Amygdala (tissue), 56 donors: ENCODE measurements at places on chromosomes 11 and 22.

- no peak for DNase-seq
These were observed 127.4 kb downstream of the TTC17 start for GRCh38 chr11:43486141-43486540.

DNA sequence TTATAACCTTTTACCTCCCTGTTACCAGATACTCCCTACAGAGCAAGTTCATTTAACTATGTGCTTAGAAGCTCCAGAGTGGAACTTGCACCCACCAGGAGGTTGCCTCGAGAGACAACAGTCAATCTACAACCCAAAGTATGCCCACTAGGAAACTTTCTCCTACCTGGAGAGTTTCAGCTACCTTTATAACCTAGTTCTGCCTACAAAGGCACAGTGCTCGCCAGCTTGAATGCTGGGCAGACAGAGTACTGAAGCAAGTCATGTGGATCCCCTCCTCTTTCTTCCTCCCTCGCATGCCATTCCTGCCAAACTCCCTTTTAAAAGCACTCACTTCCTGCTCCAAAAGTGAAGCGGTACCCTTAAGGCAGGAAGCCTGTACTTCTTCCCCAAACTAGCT is 258.9 kb downstream of the SWAP70 start:
- no peak for DNase-seq

- no peak for DNase-seq
These were observed 181.2 kb downstream of the WNT11 start for GRCh38 chr11:76025068-76025467.

- no peak for DNase-seq
These were observed 92.1 kb downstream of the PKNOX2 start for GRCh38 chr11:125256541-125257189.

DNA sequence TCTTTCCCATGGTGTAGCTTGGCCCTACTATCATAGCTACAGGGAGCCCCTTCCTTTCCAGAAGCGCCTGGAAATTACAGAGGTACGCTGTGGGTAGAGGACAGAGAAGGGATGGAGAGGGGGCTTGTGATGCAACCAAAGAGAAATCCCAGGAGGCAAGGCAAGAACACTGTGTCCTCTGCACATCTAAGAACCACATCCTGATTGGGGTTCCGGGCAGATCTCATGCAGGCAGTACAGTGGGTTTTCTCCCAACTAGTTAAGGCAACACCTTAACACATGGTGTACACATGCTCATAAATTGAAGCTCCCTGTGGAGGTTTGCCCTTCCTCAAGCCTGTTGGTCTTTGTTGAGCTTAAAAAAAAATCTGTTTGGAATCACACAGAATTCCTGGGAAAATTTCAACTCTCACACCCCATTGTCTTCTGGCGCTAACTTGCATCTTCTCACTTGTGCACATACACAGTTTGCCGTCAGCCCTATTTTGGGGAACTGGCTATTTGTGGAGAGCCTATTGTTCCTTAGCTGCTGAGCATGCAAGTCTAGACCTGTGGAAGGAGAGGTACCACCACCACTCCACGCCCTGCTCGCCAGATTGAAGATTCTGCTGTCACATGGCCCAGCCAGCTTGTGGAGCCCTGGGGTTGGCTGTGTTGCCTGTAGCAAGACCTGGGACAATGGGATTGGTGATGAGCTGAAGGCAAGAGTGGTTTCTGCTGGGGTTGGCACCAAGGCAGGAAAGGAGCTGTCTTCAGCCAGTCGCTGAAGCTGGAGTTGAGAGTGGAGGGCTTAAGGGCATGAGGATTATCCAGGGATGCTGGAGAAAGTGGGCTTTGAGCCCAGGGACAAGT is 52.4 kb downstream of the ALX4 start:
- no peak for DNase-seq

GRCh38 chr22:32897400-32897799 is 95.9 kb downstream of the TIMP3 start:
- DNase-seq = no peak

GRCh38 chr11:47318166-47318565 is 34.3 kb downstream of the MYBPC3 start:
- DNase-seq = no peak

DNA sequence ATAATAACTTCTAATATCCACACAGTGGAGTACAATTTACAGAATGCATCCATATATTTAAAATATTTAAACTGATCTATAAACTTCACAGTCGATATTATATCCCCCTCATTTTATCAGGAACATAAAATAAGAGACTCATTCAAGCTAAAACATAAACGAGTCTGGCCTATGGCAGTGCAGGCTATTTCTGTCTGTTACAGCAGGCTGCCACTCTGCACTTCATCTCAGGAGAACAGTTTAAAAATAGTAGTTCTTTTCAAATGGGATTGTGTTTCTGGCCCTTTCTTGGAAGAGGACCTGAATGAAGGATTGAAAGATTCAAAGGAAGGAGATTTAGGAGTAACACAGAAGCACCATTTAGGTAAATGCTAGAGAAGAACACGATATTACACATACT is 915.7 kb downstream of the NTM start:
- DNase-seq = no peak
